ENCODE measurements at places on chromosomes 6 and 20.

GRCh38 chr20:55253781-55254180 lies 751.5 kb downstream of the CBLN4 start:
- peak; percentile 29 for DNase-seq

GRCh38 chr6:151961809-151962208 lies 154.3 kb downstream of the ESR1 start:
- no peak for DNase-seq

- DNase-seq = no peak
Measured at GRCh38 chr20:10047427-10047826, 12.6 kb downstream of the ANKEF1 start.

DNA sequence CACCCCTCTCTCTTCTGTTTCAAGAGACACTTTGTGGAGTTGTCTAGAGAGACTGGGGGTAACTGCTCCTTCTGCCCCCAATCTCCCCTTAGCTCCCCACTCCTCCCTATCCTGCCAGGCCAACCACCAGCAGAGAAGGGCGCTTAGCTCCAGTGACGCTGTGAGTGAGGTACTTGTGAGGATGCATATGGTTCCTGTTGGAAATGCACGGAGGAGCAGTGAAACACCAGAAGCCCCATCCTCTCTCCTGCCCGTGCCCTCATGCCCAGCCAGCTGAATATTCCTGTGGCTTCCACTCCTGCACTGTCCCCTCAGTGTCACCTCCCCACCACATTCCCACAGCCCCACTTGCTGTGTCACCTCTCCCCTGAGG lies 11.9 kb downstream of the NT5E start:
- DNase-seq = no peak

DNA sequence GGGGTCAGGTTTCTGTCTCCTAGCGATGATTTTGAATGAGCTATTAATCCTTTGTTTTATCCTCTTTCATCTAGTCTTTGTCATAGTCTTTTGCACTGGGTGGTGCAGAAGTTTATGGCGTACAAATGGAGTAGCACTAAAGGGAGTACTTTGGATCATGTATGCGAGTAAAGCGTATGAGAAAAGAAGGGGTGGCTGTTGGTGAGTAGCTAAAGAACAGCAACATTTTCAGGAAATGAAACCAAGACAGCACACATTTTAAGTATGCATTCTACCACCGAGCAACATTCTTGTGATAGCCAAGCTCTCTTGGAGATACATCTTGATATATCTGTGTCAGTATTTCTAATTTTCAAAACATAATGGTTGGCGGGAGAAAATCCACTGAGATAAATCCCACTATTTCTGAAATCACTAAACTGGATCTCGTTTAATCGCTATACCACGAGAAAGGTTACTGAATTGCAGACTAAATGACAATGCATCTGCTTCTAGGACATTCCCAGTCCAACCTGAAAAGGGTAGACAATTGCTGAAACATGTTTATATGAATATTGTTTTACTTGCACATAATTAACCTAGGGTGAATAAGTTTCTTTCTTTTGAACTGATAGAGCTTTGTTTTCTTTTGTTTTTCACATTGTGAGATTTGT lies 196.1 kb downstream of the TRIM27 start:
- no peak for DNase-seq

DNA sequence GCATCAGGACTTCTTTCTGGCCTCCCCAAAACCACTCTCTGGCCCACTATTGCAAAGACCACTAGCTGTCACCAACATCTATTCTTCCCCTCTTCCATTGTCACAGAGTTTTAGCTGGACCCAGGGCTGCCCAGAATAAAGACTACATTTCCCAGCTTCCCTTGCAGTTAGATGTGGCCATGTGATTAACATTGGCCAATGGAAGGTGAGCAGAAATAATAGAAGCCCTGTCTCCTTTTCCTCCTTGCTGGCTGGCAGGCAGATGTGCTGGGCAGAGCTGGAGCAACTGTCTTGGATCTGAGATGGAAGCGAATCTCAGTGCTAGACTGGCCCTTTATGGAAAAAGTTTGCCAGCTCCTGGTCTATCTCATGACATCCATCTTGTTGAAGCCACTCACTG lies 97.0 kb downstream of the KCNB1 start:
- DNase-seq = no peak

GRCh38 chr6:25411316-25411950 lies 132.3 kb downstream of the CARMIL1 start:
- no peak for DNase-seq

GRCh38 chr6:20539387-20539786 lies 5.1 kb downstream of the CDKAL1 start:
- no peak for DNase-seq

DNA sequence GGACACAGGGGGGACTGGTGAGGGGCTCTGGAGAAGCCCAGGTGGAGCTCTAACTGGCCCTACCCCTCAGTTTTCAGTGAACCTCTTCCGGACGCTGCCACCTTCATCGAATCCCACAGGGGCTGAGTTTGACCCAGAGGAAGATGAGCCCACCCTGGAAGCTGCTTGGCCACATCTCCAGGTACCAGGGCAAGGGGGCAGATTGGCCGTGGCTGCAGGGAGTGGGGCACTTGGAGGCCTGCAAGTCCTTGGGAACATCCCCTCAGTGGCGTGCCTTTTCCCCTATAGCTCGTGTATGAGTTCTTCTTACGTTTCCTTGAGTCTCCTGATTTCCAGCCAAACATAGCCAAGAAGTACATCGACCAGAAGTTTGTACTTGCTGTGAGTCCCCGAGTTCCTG lies 6.6 kb downstream of the MEA1 start:
- DNase-seq = no peak

DNA sequence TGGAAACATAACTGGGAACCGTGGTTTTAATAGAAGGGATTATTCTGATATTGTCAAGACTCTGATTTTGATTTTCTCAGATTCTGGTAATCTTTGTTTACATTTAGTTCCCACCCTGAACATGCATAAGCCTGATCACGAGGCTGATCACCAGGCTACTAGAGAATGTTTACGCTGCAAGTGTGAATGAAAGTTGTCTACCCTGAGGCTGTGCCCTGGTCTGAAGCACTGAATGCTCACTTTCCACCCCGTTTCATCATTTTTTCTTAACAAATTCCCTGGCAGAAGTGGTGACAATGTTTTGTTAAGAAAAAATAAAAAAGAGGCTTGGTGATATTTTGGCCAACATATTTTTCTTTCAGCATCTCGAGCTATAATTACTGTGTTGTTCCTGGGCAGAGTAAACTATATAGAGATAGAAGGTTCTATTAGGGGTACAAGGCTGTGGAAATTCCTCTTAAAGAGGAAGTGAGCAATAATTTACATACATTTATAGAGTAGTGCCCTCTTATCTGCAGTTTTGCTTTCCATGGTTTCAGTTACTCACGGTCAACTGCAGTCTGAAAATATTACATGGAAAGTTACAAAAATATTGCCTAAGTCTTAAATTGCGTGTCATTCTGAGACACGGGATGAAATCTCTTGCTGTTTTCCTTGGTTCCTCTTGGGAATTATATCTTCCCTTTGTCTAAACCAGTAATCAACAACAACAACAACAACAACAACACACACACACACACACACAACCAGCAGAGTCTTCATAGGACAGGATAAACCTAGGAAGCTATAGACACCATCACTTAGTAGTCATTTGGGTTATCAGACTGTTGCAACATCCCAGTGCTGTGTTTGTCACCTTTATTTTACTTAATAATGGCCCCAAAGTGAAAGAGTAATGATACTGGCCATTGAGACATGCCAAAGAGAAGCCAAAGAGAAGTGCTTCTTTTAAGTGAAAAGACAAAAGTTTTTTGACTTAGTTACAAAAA lies 566.6 kb upstream of the CITED2 start:
- no peak for DNase-seq

DNA sequence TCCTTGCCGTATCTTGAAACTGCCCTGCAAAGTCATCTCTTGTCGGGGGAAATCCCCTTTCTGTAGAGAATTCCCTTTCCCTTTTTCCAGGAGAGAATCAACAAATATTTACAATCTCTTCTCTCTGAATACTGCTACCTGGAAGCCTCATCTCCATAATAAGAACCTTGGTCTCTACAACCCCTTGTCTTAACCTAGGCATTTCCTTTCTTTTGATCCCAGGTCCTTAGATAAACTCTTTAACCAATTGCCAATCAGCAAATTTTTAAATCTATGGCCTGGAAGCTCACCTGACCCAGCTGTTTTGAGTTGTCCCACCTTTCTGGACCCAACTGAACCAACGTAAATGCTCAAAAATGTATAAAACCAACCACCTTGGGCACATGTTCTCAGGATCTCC lies 30.6 kb upstream of the SEC63 start:
- no peak for DNase-seq
